ENCODE measurements at places on chromosomes 2 and 18.

- H3K27me3 ChIP-seq: peaks cover 2% of the 10 kb centered on the region
- no peak for DNase-seq
These were observed 127.6 kb upstream of the TWIST2 start for GRCh38 chr2:238720232-238720672.

GRCh38 chr2:134725876-134726275 lies 7.1 kb upstream of the TMEM163 start:
- H3K4me3 ChIP-seq: no peak overlapping the region
- H3K36me3 ChIP-seq: no peaks in the 10 kb centered on the region
- no peak overlapping the region for H3K27ac ChIP-seq
- no peaks in the 10 kb centered on the region for H3K4me1 ChIP-seq
- DNase-seq: no peak

DNA sequence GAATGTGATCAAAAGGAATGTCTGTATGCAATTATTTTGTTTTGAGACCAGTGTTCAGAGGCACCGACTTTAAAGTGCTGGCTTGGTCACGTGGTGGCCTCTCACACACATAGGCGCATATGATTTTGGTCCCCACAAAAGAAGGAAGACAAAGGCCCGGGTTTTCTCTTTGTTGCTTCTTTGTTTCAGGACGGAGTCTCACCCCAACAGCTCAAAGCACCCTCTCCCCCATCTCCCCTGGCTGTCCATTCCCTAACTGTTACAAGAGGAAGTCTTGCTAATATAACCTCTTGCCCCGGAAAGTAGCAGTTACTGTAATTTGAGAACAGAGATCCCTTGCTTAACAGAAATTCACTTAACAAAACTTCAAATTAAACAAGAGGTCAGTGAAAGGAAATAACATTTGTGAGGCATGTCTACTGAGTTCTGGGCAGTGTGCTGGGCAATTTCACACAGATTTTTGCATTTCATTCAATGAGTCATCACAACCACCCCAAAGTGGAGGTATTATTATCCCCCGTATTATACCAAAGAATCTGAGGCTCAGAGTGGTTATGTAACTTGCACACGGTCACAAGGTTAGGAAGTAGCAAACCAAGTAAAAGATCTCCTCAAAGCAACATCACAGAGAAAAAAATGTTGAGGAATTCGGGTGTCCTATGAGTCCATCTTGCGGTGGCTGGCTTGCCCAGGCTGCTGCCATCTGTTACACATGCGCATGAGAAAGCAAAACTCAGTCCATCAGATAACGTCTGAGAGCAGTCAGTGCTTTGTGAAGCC lies 75.8 kb downstream of the SDC1 start:
- no peak overlapping the region for H3K4me3 ChIP-seq
- H3K36me3 ChIP-seq: no peaks in the 10 kb centered on the region
- DNase-seq: no peak
- no peaks in the 10 kb centered on the region for H3K27me3 ChIP-seq
- H3K27ac ChIP-seq: no peak overlapping the region

GRCh38 chr2:119910566-119910965 lies 102.3 kb upstream of the EPB41L5 start:
- no peaks in the 10 kb centered on the region for H3K27me3 ChIP-seq
- no peak for DNase-seq
- H3K4me3 ChIP-seq: no peak overlapping the region
- no peaks in the 10 kb centered on the region for H3K4me1 ChIP-seq

GRCh38 chr2:74740741-74741431 lies 86.8 kb downstream of the SEMA4F start:
- H3K4me1 ChIP-seq: peaks cover 17% of the 10 kb centered on the region
- DNase-seq: no peak

DNA sequence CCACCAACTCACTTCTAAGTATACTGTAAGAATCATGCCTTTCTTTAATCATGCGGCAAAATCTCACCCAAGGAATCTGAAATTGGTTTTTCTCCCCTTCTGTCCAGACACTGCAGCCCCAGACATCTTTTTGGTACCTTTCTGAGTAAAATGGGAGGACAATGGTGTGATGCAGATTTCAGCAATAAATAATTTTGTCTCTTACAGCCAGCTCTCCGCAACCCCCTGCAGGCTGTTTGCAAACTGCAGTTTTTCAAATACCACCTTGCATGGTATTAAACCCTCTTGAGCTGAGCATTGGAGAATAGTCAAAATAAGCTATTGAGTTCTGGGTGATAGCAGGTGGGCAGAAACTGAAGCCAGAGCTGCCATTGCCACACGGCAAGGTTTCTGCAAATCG lies 32.2 kb downstream of the GPR39 start:
- H3K4me3 ChIP-seq: no peak overlapping the region
- H3K4me1 ChIP-seq: no peaks in the 10 kb centered on the region
- H3K27me3 ChIP-seq: no peaks in the 10 kb centered on the region
- no peaks in the 10 kb centered on the region for H3K36me3 ChIP-seq
- no peak overlapping the region for H3K27ac ChIP-seq

GRCh38 chr2:160289831-160290230 lies 89.8 kb upstream of the ITGB6 start:
- H3K4me3 ChIP-seq: no peak overlapping the region
- DNase-seq: no peak
- no peak overlapping the region for H3K27ac ChIP-seq
- H3K36me3 ChIP-seq: peaks cover 49% of the 10 kb centered on the region
- H3K27me3 ChIP-seq: no peaks in the 10 kb centered on the region

- no peaks in the 10 kb centered on the region for H3K36me3 ChIP-seq
- no peaks in the 10 kb centered on the region for H3K4me1 ChIP-seq
These were observed 1011.8 kb upstream of the DDX18 start for GRCh38 chr2:116802671-116803070.

DNA sequence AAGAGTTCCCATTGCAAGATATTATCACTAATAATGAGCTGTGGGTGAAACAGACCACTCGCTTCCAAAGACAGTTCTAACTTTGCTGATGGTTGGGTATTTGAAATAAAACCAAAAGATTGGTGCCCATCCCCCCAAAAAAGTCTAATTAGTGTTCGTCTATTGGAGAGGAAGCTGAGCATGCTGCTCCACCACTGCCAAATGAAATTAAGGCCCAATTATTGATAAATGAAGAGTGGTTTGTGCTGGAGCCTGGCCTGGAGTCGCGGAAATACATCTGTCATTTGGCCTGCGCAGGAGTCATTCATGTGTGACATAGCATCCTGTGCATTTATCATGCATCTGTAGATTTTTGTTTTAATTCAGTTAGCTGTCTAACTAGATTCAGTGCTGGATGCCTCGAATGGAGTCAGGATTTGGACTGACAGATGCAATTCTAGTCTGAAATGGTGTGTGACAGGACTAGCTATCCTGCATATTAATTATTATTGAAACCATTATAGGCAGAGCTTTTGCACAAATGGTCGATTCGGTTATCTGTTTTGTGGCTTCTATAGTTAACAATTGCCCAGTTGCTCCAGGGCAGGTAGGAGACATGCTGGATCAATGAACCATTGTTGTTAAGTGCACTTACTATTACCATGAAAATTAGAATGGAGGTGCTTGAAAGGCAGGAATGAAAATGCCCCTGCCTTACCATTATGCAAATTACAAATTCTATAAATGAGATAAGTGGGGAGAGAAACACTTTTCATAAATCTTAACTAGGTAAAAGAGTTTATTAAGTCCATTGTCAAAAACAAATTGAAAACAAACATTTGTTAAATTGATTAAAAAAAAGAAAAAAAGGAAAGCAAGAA lies 450.4 kb upstream of the TCF4 start:
- no peak overlapping the region for H3K4me3 ChIP-seq
- H3K4me1 ChIP-seq: no peaks in the 10 kb centered on the region
- no peak overlapping the region for H3K27ac ChIP-seq
- no peak for DNase-seq
- H3K27me3 ChIP-seq: no peaks in the 10 kb centered on the region
- H3K36me3 ChIP-seq: no peaks in the 10 kb centered on the region

- no peaks in the 10 kb centered on the region for H3K4me1 ChIP-seq
- no peaks in the 10 kb centered on the region for H3K36me3 ChIP-seq
- no peak overlapping the region for H3K4me3 ChIP-seq
- DNase-seq: no peak
- no peak overlapping the region for H3K27ac ChIP-seq
These were observed 43.7 kb upstream of the TWIST2 start for GRCh38 chr2:238803996-238804870.

GRCh38 chr2:204776781-204777559 lies 231.7 kb downstream of the PARD3B start:
- no peaks in the 10 kb centered on the region for H3K27me3 ChIP-seq
- H3K4me3 ChIP-seq: no peak overlapping the region
- H3K4me1 ChIP-seq: no peaks in the 10 kb centered on the region
- no peaks in the 10 kb centered on the region for H3K36me3 ChIP-seq

DNA sequence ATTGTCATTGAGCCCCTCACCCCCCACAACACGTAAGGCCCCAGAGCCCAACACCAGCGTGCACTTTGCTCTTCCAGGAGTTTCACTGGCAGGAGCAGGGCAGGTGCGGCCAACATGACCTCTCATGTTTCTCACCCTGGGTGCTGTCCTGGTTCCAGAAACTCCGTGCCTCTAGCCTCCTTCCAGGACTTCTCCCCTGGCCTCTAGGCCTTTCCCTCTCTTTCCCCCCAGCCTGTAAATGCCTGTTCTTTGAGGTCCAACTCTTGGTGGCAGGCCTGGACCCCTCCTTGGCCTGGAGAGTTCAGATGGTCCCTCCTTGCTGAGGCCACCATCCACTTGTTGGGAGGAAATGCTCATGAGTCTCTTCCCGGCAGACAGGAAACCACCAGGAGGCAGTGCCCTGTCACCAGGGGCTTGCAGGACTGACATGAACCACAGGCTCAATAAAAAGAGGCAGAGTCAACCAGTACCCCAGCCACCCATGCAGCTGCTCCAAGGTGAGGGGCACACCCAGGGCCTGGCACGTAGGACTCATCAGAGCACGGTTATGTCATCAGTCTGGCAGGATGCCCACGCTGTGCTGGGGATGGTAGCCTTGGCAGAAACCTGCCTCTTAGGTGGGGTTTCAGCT lies 1.5 kb downstream of the MALL start:
- H3K27me3 ChIP-seq: peaks cover 13% of the 10 kb centered on the region
- no peak for DNase-seq
- H3K27ac ChIP-seq: no peak overlapping the region
- no peaks in the 10 kb centered on the region for H3K4me1 ChIP-seq

- no peaks in the 10 kb centered on the region for H3K36me3 ChIP-seq
- H3K4me3 ChIP-seq: no peak overlapping the region
- no peaks in the 10 kb centered on the region for H3K27me3 ChIP-seq
- no peaks in the 10 kb centered on the region for H3K4me1 ChIP-seq
- no peak overlapping the region for H3K27ac ChIP-seq
- DNase-seq: no peak
These were observed 130.9 kb downstream of the NDUFA10 start for GRCh38 chr2:239894276-239894675.

DNA sequence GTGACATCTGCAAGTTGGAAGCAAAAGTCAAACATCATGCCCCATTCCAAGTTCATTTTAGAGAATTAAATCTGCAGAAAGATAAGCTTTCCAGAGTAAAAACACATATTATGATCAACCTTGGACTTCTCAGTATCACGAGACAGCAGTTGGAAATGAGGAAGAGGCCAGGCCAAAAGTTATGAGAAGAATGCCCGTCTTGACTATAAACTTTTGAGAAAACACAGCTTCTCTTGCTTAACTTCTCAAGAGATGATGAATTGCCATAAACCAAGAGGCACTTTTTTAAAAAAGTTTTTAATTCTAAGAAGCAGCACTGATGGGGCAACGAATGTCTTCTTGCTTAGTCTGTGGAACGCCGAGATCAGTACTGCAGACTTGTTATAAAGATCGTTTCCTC lies 52.6 kb upstream of the NFU1 start:
- H3K36me3 ChIP-seq: peaks cover 14% of the 10 kb centered on the region
- no peak overlapping the region for H3K4me3 ChIP-seq
- no peak for DNase-seq
- H3K27ac ChIP-seq: no peak overlapping the region

DNA sequence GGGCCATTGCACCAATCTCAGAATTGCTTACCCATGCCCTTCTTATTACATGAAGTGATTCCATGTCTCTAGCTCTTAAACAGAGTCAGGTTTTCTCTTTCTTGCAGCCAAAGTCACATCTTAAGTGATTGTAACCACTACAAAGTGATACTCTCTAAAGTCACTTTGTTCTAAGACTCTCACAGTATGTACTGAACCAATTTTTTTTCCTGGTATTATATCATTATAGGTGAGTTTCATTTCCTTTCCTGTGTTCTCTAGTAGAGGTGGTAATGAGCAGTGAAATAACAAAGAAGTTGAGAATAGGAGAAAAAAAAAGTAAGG lies 66.3 kb upstream of the DARS1 start:
- no peak overlapping the region for H3K27ac ChIP-seq
- H3K4me1 ChIP-seq: peaks cover 12% of the 10 kb centered on the region
- no peaks in the 10 kb centered on the region for H3K36me3 ChIP-seq
- no peak for DNase-seq
- H3K4me3 ChIP-seq: no peak overlapping the region

- DNase-seq: no peak
- no peaks in the 10 kb centered on the region for H3K27me3 ChIP-seq
- H3K4me3 ChIP-seq: no peak overlapping the region
- H3K27ac ChIP-seq: no peak overlapping the region
- H3K4me1 ChIP-seq: no peaks in the 10 kb centered on the region
These were observed 90.2 kb upstream of the SPATS2L start for GRCh38 chr2:200216310-200216709.

GRCh38 chr2:3725002-3725401 lies 21.6 kb downstream of the DCDC2C start:
- no peaks in the 10 kb centered on the region for H3K4me1 ChIP-seq
- H3K27ac ChIP-seq: no peak overlapping the region
- DNase-seq: no peak
- H3K27me3 ChIP-seq: no peaks in the 10 kb centered on the region
- no peak overlapping the region for H3K4me3 ChIP-seq

DNA sequence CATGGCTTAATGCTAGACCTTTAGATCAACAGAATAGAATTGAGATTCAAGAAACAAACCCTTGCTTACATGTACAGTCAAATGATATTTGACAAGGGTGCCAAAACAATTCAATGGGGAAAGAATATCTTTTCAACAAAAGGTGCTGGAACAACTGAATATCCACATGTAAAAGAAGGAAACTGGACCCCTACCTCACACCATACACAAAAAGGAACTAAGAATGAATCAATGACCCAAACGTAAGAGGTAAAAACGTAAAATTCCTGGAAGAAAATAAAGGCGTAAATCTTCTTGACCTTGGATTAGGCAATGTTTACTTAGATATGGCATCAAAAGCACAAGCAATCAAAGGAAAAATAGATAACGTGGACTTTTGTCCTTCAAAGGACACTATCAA lies 43.1 kb downstream of the BAZ2B start:
- no peaks in the 10 kb centered on the region for H3K4me1 ChIP-seq
- H3K36me3 ChIP-seq: no peaks in the 10 kb centered on the region
- no peak overlapping the region for H3K27ac ChIP-seq
- H3K4me3 ChIP-seq: no peak overlapping the region

Data from thymus (tissue), 14 donors.